ENCODE measurements at places on chromosomes 12 and 14. TPM values are rescaled to one million over a fixed set of nuclear protein-coding genes. Genes with fewer than 3 reads are reported as not detected.

DNA sequence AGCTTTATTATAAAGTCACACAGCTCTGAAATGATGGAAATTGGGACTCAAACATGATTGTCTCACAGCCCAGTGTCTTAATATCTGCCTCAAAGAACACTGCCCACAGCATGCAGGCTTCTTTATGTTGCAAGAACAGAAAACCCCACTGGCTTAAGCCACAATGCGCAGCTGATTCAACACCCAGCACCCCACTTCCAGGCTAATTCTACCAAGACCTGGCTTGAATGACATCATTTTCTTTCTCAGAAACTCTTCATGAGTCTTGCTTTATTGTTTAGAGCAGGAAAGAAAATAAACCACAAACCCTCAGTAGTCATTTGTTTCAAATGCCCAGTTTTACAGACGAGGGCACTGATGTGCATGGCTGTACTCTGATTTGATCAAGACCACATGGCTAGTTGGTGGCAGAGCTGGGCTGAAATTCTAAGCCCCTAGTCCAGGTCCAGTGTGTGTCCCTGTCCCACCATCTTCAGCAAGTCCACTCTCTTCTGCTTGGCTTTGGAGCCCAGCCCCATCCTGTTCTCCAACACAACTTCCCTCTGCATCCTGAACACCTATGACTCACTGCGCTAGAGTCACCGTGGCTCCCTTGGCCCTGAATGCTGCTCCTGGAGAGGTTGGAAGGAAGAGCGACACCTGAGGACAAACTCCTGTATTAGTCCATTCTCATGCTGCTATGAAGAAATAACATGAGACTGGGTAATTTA lies 50.3 kb upstream of the SRSF5 start:
- peaks cover 56% of the 10 kb centered on the region for H3K4me1 ChIP-seq
- DNase-seq = peak; percentile 28
- H3K27ac ChIP-seq = peak overlapping the region; percentile 60
- H3K4me3 ChIP-seq = no peak overlapping the region
- no peaks in the 10 kb centered on the region for H3K36me3 ChIP-seq

GRCh38 chr12:1836854-1837421 lies 16.6 kb downstream of the LRTM2 start:
- no peak for DNase-seq
- no peak overlapping the region for H3K4me3 ChIP-seq
- H3K36me3 ChIP-seq = no peaks in the 10 kb centered on the region
- no peaks in the 10 kb centered on the region for H3K4me1 ChIP-seq
- no peak overlapping the region for H3K27ac ChIP-seq
- H3K27me3 ChIP-seq = peaks cover 9% of the 10 kb centered on the region

DNA sequence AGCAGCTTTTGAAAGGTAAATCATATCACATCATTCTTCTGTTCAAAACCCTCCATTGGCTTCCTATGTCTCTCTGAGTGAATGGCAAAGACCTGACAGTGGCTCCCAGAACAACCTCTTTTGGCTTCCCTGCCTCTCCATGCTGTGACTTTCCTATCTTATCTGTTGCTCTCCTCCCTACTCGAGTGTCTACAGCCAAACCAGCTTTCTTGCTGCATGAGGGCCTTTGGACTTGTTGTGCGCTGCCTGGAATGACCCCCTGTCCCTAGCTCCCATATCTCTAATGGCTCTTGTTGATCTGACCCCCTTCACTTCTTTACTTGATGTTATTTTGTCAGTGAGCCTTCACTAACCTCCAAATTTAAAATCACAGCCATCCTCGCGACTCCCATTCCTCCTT lies 2.5 kb downstream of the SYNE2 start:
- peaks cover 8% of the 10 kb centered on the region for H3K4me1 ChIP-seq
- no peak for DNase-seq
- H3K36me3 ChIP-seq = no peaks in the 10 kb centered on the region

The SSPN gene
- 17.3 TPM for total RNA-seq

The CAPZA3 gene
- total RNA-seq = not detected
